ENCODE measurements at places on chromosomes 6 and 20. TPM values are rescaled to one million over a fixed set of nuclear protein-coding genes. Genes with fewer than 3 reads are reported as not detected.

SLC22A3 gene
- total RNA-seq, result not detected

MOCS3 gene
- total RNA-seq, result 3.6 TPM

CRISP2 gene
- not detected for total RNA-seq

SYCP2L gene
- not detected for total RNA-seq

DNA sequence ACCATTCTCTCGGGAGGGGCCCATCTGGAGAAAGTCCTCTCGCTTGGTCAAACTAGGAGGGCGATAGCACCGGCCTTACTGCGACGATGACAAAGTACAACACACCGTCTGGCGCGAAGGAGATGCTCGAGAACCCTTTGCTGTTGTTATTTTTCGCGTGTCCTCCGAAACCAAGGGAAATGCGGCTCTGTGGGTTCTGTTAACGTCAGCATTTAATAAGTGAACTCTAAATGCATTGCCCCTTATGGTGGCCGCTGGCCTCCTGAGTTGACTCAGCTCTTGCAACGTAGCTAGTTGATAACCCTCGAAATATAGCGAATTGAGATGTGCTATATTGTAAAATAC is 577 bp upstream of the SCAND1 start:
- peak; percentile 81 for DNase-seq

DNA sequence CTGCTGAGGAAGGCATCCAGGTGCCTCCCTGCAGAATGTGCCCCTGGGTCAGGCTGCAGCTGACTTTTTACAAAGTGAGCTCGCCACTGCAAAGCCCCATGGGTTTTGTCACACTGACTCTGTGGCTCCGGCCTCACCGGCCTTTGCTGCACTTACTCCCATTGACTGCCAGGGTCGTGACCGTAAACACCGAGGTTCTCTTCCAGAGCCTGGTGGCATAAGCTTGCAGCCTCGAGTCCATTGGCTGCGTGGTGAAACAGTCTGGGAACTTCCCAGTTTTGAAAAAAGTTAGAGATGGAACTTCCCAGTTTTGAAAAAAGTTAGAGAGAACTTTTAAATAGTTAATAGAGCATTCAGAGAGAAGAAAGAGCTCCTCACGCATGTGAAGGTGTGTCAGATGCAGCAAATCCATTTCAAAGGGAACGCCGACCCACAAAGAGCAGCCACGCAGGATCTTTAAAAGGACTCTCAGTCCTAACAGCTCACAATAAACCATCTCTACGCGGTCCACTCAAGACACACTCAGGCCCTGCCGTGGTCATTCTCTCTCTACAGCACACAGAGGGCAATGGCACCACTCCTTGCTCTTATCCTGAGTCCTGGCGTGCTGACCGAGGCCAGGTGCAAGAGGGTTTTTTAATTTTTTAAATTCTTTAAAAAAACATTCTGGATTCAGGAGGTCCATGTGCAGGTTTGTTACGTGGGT is 12.8 kb downstream of the RAMACL start:
- DNase-seq, result no peak

DNA sequence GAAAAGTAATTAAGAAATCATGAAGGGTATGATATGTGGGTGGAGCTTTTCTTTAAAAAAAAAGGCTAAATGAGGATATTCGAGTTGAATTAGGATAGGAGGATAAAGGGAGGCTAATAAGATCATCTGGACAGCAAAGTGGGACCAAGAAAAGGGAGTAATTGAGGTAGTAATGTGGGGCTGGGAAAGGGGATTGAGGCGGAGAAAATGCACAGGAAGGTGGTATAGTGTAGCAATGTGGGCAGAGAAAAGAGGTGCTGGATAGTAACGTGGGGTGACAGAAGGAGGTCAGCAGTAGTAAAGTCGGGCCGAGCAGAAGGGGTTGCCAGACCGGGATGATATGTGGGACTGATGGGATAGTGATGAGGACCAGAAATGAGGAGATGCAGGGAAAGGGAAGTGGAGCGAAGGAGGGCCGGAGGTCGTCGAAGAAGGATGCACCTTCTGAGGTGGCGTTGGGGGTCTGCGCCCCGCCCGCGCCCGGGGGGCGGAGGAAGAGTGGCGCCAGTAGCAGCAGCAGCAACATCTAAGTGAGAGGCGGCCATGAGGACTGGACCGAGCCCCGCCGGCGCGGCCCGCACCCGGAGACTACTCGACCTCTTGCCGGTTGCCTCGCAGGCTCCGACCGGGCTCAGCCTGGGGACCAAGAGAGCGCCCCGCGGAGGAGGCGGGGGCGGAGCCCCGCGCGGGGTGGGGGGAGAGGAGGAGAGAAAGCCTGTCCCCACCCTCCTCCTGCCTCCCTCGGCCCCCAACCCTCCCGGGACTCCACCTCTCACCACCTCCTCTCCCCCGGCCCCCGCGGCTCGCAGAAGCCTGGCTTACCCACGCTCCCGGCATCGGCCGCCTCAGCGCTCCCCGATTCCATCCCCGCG is 887 bp downstream of the GABBR1 start:
- no peak for DNase-seq

DNA sequence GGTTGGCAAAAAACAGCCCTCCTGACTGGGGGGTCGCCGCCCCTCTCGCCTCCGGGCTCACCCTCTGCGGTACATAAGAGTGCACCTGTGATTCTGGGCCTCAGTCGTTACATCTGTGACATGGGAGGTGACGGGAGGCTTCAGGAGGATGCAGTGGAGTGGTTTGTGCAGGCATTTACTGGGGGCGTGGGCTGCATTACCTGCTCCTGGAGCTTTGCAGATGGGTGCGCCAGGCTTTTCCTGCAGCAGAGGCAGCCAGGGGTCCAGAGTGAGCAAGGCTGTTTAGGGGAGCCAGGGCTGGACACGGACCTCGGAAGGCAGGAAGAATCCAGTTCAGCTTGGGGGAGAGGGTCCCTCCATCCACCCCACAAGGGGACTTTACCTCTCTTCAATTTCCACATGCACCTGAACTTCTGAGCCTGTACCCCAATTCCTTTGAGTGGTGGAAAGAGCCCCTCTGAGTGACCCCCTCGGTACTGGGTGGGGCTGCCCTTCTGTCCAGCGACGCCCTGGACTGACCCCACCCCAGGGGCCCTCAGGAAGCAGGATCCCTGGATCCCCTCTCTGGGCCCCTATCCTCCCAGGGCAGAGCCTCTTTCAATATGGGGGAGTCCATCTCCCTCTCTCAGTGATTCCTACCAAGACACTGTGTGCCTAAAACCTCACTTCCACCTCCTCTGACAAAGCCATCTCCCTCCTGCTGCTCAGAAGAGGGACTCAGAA is 134.0 kb downstream of the TAF4 start:
- no peak for DNase-seq

DNA sequence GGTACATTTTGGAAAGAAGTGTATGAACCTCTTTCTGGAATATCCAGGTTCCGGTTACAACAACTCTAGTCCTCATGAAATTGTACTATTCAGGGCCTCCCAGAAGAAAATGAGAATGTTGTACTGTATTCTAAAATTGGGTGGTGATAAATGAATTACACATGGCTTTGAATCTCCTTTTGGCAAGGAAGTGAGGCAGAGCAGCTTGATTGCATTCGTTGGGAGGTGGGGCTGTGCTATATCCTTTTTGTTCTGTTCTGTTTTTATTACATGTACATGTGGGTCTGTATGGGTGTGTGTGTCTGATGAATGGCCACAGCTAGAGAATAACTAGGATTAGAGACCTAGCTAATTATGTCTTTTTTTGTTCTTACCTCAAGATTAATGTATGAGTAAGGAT is 37.8 kb upstream of the SNRPB2 start:
- no peak for DNase-seq

DNA sequence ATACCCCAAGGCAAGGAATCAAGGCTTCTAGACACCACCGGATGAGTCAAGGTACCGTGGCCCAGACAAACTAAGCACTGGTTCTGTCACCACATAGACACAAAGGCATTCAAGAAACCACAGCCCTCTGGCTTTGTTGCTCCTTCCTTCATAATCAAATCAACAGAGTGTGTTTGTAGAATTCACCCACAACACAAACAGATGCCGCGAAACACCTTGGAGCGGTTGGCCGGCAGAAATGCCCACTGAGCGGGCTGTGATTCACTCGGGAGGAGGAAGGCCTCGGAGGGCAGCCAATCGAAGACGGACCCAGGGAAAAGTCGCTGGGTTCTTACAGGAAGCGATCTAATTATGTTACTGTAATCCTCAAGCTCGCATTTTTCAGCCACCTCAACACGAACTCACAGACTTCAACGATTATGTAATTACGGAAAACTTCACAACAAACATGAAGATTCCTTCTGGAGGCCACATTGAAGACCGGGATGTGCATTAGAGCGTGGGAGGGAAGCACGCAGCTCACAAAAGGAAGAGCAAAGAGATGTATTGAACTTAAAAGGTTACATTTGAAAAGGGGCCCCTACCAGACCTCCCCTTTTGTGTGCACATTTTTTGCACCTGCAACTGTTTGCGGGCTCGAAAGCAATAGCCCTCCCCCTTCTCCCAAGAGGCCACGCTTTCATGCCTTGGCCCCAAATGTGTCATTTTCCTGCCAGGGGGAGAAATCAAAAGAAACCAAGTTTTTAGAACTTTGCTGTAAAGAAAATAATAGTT is 184.7 kb upstream of the PREP start:
- DNase-seq, result peak; percentile 12

DNA sequence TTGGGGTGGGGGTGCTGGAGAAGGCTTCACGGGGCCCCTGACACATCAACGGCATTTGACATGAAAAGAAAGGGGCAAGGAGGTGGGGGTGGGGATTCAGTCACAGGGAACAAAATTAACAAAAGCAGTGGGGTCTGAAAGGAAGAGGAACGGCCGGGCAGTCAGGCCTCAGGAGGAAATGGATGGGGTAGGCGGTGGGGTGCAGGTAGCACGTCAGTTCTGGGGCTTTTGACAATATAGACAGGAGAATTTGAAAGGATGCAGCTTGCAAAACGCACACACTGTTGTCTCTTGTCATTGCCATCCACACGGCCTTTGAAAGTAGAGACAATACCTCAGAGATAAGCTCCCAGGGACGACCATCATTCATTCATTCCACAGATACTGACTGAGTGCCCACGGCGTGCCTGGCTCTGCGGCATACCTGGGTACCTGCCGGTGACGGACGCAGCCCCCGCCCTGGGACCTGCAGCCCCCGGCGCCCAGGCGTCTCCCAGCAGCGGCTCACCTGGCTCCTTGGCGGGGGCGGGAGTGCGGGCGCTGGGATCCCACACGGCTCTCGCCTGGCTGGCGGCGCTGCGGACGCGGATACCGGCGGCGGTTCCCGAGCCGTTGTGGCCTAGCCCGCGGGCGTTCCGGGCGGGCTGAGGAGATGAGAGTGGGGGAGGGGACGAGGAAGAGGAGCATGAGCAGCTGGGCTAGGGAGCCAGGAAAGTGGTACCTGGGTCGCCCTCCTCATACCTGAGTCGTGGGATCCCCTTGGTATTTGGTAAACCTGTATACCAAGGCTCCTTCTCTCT is at the start of gene SLC26A8:
Gene SLC26A8, minus strand, starts transcription at position 646 of the 800 bp plus-strand sequence. CDS start 4,934 bp downstream, outside the sequence.
- no peak for DNase-seq

- DNase-seq, result no peak
Measured at GRCh38 chr6:129500958-129501739, 208.8 kb downstream of the ARHGAP18 start.

DNA sequence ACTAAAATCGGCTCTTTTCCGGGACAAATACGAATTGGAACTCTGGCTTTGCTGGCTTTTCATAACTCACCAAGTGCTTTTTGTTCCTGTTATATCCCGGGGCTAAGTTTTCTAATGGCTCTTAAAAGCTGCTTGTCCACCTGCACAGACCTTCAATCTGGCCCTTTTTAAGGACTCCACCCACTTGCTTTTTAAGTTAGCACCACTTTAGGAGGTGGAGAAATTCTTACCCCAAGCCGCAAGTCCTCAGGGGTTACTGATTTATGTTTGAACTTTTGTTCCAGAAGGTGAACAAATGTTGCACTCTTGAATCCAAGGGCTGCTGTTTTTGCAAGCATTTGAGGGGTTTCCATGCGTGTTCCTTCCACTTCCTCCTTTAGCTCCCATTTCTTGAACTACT is 37.8 kb downstream of the FAM184A start:
- DNase-seq, result no peak

DNA sequence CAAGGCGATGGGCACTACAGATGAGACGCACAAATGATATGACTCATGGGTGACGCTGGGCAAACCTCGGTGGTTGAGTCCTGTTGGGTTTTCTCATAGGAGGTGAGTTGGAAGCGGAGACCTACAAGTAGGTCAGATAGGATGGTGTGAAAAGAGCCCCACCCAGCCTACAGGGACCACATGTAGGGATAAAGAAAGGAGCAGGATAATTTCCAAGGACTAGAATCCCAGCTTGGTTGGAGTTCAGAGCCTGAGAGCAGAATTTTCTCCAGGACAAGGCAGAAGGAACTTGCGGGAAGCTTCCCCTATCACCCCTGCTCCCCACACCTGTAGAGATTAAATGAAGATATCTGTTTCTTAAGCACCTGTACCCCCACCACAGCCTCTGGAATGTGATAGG is 489.7 kb upstream of the CDH4 start:
- no peak for DNase-seq

- DNase-seq, result no peak
Measured at GRCh38 chr6:159777240-159777904, 12.0 kb downstream of the TCP1 start.

GRCh38 chr20:62886709-62887058 is 25.1 kb upstream of the TCFL5 start:
- no peak for DNase-seq

DNA sequence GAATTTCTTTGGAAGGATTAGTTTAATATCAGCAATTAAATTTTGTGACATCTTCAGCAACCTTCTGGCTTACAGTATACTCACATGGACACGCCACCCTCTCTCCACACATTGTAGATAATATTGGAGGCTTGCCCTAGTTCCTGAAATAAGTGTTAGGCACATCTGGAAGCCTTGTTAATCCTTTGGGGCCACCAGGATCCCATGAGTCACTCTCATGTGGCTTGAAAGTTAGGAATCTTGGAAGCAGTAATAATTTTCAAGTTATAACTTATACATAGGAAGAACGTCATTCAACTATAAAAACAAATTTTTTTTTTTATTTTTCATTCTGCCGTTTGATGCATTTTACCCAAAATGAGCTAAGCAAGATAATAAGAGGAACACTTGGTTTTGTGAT is 20.5 kb downstream of the LAMA4 start:
- no peak for DNase-seq

- DNase-seq, result no peak
Measured at GRCh38 chr6:166810864-166811263, 145.5 kb downstream of the RNASET2 start.
